ENCODE measurements at places on chromosomes 7 and 10. TPM values are rescaled to one million over a fixed set of nuclear protein-coding genes. Genes with fewer than 3 reads are reported as not detected.

MMRN2 gene
- total RNA-seq: 0.27 TPM

NPSR1 gene
- total RNA-seq: not detected

- H3K4me1 ChIP-seq: no peaks in the 10 kb centered on the region
- no peaks in the 10 kb centered on the region for H3K36me3 ChIP-seq
- peaks cover 6% of the 10 kb centered on the region for H3K27me3 ChIP-seq
- no peak overlapping the region for H3K4me3 ChIP-seq
These were observed 61.2 kb downstream of the CDH23 start for GRCh38 chr10:71457908-71458307.

- DNase-seq: no peak
- H3K27ac ChIP-seq: no peak overlapping the region
- H3K36me3 ChIP-seq: no peaks in the 10 kb centered on the region
- H3K4me3 ChIP-seq: no peak overlapping the region
These were observed 45.2 kb downstream of the DNAJB9 start for GRCh38 chr7:108614896-108615295.

DNA sequence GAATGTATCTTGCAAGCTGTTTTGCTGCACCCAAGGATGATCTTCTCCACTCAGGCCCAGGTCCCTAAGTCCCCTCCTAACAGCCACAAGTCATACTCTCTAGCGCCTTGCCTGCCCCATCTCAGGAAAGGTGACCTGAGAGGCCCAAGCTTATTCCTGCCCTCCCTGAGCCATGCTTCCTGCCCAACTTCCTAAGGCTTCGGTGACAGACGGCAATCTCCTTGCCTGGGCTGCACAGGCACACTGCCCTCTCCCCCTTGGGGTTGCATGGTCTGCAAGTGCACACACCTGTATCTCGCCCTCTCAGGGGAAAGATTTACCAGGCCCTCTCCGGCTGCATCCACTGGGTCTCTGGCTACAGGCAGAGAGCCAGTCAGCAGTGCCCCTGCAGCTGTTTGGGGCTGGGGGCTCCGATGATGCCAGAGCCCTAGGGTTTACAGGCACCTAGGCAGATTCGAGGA, 771 bp upstream of the ADIRF start:
- no peak for DNase-seq
- no peak overlapping the region for H3K27ac ChIP-seq
- H3K27me3 ChIP-seq: peaks cover 11% of the 10 kb centered on the region

DNA sequence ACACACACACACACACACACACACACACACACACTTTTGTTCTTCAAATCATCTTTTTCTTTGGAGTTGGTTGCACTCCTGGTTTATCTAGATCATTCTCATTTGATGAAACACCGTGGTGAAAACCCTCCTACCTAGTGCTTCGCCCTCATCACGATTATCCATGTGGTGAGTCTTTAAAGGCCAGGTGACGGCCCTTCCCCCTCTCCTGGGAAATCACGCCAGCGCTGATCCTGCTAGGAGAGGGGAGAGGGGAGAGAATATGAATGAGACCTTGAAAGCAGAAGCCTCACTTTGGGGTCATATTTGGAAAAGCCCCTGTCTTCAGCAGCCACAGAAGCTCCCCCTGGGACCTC, 103.9 kb upstream of the LRRC4 start:
- H3K27me3 ChIP-seq: peaks cover 49% of the 10 kb centered on the region
- no peak overlapping the region for H3K27ac ChIP-seq
- H3K36me3 ChIP-seq: no peaks in the 10 kb centered on the region
- H3K4me3 ChIP-seq: peak overlapping the region; percentile 81
- H3K4me1 ChIP-seq: peaks cover 8% of the 10 kb centered on the region

GRCh38 chr10:71747039-71747531, 26.2 kb downstream of the VSIR start:
- H3K4me3 ChIP-seq: no peak overlapping the region
- DNase-seq: no peak
- H3K4me1 ChIP-seq: peaks cover 23% of the 10 kb centered on the region
- H3K27ac ChIP-seq: no peak overlapping the region
- no peaks in the 10 kb centered on the region for H3K36me3 ChIP-seq
- H3K27me3 ChIP-seq: no peaks in the 10 kb centered on the region

GRCh38 chr10:106929291-106929895, 235.1 kb downstream of the SORCS1 start:
- H3K4me3 ChIP-seq: no peak overlapping the region
- no peaks in the 10 kb centered on the region for H3K27me3 ChIP-seq
- DNase-seq: no peak
- peak overlapping the region; percentile 45 for H3K27ac ChIP-seq
- peaks cover 15% of the 10 kb centered on the region for H3K4me1 ChIP-seq

All from neural crest cell (in vitro differentiated cells).